NCI-H187 (cell line): ENCODE measurements at places on chromosomes 13 and 19.
A peak's percentile ranks its signal among the peaks of the same experiment; 100 is the strongest.

GRCh38 chr19:1363599-1363998 is 20.1 kb upstream of the NDUFS7 start:
- DNase-seq = no peak

DNA sequence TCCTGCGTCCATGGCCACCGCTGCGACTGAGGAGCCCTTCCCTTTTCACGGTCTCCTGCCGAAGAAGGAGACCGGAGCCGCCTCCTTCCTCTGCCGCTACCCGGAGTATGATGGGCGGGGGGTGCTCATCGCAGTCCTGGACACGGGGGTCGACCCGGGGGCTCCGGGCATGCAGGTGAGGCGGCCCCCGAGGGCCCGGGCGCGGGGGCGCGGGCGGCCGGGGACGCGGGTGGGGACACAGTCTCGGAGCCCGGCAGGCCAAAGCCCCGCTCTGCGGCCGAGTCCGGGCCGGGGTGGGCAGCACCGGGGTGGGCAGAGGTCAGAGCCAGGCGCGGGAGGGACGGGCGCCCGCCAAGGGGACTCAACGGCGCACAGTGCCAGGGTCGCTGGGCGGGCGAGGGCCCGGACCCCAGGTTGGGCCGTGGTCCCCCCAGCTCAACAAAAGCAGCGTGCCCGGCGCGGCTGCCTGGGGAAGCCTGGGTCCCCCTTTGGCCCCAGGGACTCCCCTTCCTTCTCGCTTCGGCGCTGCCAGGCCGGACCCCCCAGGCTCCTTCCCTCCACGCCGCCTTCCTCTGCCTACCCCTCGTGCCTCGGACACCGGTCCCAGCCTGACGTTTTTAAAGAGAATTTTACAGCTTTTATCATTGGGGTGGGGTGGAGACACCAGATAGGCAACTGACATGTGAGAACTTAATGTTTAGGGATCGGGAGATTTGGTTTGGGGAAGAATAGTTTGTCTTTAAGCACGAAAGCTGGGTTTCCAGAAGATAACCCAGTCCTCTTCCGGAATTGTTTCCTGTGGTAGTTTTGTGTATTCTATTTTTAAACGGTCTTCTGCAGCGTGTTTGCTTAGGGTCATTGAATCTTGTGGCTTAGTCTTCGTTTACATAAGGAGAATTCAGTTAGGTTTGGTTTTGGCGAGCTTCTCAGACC is 509 bp downstream of the TPP2 start:
- DNase-seq = peak; percentile 20

GRCh38 chr13:95788100-95788463 is 111.1 kb downstream of the DNAJC3 start:
- no peak for DNase-seq

DNA sequence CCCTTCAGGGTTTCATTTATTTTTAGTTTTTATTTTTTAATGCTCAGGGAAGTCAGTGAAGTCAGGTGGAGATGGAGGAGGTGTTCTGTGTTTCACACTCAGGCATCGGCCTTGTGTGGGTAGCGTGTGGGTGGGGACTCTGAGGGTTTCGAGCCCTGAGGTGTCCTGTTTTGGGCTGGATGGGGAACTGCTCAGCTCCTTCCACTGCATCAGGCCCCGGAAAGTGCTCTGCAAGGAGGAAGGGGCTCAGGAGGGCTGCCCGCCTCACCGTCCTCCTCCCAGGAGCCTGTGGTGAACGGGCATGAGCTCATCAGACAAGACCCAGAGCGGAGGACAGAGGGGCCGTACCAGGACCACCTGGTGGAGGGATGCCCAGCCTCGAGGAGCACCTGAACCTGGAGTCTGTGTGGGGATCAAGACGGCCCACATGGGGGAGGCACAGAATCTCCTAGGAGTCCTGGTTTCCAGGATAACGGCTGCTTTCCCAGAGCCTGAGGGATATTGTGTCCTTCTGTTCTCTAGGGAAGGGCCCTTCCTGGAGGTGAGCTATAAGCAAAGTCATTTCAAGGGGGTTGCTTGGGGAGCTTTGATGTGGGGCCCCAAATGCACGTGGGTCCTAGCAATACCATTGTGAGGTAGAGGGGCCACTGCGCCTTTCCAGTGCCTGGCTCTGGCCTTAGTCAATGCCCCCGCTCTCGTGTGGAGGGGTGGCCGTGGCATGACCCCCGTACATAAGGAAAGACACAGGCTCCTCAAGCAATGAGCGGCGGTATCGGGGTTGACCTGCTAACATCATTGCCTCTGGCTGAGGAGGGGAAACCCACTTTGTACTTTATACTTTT is 13.5 kb upstream of the GAS6 start:
- DNase-seq = no peak

DNA sequence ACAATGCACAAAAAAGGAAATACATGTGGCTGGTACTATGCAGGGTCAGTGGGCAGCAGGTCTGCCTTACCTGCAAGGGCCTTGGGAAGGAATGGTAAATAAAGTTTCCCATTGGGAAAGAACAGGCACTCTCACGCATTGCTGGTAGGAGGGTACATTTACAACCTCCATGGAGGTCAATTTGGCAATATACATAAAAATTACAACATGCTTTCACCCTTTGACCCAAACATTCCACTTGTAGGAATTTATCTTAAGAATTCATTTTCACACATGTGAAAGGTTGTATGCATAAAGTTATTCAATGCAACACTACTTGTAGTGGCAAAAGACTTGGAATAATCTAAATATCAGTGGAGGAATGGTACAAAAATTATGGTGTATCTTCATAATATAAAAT is 216.4 kb downstream of the DLEU7 start:
- DNase-seq = no peak

DNA sequence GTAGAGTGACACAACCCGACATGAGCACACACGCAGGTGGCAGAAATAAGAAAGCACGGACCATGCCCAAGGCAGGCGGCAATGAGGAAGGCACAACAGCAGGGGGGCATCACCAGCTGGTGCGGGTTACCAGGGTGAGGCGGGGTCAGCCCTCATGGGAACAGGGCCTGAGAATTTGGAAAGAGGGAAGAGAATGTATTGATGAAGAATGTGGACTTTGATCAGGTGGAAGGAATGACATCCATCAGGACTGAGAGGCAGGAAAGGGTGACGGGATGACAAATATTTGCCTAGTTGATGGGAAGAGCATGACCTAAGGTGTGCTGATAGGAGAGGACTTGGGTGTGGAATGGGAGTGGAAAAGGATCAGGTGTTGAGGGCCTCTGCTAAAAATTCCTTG is 177.5 kb downstream of the ABCC4 start:
- no peak for DNase-seq

DNA sequence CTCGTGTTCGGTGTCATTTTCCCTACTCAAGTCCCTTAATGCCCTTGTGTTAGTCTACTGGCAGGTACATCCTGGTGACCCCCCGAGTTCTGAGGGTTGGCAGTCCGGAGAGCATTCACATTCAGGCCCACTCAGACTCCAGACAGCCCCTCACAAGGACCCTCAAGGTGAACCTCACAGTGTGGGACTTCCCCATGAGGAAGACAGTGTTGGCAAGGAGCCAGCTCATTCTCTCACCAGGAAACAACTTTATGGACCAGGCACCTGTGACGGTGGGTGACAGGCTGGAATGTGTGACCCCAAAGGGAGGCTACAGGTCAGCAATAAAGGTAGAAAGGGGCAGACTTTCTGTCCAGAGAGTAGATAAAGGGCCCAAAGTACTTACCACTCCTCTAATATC is 24.5 kb downstream of the RDH8 start:
- no peak for DNase-seq

GRCh38 chr13:90882551-90882950 is 464.9 kb upstream of the MIR17HG start:
- no peak for DNase-seq

DNA sequence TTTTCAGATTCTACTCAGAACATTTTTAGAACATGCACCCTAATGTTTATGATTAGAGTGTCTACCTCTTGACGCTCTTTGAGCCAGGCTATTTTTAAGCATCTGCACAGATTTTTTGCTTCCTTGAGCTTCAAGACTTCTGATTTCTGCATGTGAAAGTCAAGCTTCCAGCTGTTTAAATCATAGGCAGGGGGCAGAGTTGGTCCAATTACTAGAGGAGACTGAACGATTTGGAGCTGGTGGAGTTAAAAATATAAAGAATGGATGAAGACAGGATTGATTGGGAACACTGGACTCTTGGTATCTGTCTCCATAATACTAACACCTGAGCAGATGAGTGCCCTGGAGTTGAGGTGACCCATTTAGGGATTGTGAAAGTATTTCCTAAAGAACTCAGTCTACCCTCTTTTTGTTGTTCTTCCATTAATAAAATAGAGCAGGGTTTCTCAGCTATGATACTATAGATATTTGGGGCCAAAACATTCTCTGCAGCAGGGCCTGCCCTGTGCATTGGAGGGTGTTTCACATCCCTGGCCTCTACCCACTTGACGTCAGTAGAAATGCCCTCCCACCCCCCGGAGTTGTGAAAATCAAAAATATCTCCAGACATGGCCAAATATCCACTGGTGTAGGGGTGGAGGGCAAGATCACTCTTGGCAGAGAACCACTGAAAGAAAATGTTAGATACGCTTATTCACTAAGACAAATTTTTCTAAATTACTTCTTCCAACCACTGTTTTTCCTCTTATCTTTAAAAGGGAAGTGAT is 160.1 kb downstream of the COG6 start:
- no peak for DNase-seq

GRCh38 chr13:34696296-34696695 is 245.8 kb upstream of the NBEA start:
- peak; percentile 16 for DNase-seq

DNA sequence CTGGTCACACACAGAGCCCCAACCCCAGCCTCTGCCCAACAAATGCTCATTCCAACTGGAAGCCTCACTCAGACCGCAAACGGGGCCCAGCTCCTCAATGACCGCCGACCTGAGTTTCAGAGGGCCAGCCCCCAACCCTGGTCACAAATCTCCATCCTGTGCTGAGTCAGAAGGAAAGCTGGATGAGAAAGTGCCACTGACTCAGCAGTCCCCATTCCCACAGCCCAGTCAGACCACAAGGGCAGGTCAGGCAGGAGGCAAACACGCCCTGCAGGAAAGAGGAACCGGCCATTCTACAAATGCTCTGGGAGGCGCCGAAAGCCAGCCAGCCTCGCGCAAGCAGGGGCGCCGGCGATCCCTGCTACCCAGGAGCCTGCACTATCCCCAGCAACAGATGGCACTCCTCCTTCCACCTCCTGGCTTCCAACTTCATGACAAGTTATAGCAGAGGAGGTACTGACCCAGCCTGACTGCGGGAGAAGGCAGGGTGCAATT is 14.1 kb upstream of the PRKD2 start:
- DNase-seq = no peak

GRCh38 chr13:103157434-103158145 is 91.4 kb upstream of the SLC10A2 start:
- no peak for DNase-seq

DNA sequence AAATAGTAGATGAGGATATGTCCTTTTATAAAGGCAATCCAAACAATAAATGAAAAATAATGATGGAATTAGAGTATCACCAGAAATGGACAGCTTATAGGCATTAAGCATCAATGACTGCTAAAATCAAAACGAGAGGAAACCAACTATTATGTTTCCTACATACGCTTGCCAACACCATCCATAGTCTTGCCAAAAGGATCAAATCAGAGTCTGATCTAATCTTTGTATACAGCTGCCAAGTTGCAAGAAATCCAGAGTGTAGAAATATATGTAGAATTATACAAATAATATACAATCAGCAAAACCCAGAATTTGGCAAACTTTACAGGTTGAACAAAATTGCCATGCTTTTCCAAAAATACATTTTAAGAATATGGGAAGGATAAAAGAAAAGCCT is 1661.6 kb downstream of the SLITRK1 start:
- no peak for DNase-seq
